WTC11 (cell line): ENCODE measurements at places on chromosomes 5 and 9. TPM values are rescaled to one million over a fixed set of nuclear protein-coding genes. Genes with fewer than 3 reads are reported as not detected.

The DCAF10 gene
- 11.7 to 14.2 TPM (median 14.2 TPM) in 3 replicates for total RNA-seq

The DMGDH gene
- total RNA-seq: 0.21 to 0.37 TPM (median 0.35 TPM) in 3 replicates

DNA sequence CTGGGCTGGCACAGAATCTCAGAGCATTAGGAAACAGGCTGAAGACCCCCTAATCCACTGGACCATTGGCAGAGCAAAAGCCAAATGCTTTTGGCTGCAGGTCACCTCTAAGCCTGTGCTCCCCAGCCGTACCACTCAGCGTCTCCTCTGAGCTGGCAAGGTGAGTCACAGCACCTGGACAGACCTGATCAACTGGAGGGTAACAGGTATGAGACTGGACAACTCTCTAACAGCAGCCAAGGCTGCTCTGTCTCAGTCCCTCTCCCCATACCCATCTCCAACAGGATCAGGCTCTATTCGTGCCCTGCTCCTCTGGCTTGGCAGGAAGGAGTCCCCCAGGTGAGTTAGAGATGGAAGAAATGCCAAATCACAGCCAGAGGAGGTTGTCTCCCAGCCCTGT, 4.7 kb downstream of the GOLGA2 start:
- no peak overlapping the region for H3K27ac ChIP-seq
- H3K36me3 ChIP-seq: peaks cover 12% of the 10 kb centered on the region
- H3K4me3 ChIP-seq: no peak overlapping the region
- DNase-seq: no peak

The NEUROG1 gene
- total RNA-seq: 0.13 to 0.18 TPM in 2 of 3 replicates, not detected in the other

GRCh38 chr5:6784481-6784880, 71.2 kb downstream of the TENT4A start:
- H3K36me3 ChIP-seq: no peaks in the 10 kb centered on the region
- no peak overlapping the region for H3K4me3 ChIP-seq
- H3K4me1 ChIP-seq: no peaks in the 10 kb centered on the region
- H3K27me3 ChIP-seq: no peaks in the 10 kb centered on the region
- no peak overlapping the region for H3K27ac ChIP-seq

- H3K4me1 ChIP-seq: no peaks in the 10 kb centered on the region
- H3K4me3 ChIP-seq: no peak overlapping the region
- no peaks in the 10 kb centered on the region; the same call in 1 of the 2 replicates for H3K27me3 ChIP-seq
- no peak overlapping the region for H3K27ac ChIP-seq
- no peaks in the 10 kb centered on the region for H3K36me3 ChIP-seq
Observed at GRCh38 chr5:135318037-135318436, 81.0 kb downstream of the MACROH2A1 start.

The GABRA6 gene
- total RNA-seq: not detected in 3 replicates

DNA sequence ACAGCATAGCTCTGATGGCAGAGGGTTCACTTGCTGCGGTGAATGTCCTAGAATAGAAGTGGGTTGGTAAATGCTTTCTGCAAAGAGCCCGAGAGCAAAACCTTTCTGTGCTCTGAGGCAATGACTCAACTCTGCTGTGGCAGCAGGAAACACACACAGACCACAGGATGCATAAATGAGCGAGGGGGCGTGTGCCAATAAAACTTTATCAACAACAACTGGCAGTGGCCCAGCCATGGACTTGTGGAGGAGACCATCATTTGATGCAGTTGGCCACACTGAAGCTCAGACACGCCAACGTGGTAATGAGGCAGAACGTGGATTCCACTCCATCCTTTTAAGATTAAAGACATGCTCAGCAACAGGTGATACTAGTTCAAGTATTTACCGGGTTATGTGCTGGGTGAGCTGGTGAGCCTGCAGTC, 6.8 kb downstream of the MRPL36 start:
- H3K4me1 ChIP-seq: peaks cover 32% of the 10 kb centered on the region
- H3K4me3 ChIP-seq: no peak overlapping the region
- H3K27ac ChIP-seq: peak overlapping the region; percentile 60; the same call in 1 of the 2 replicates
- peaks cover 12% of the 10 kb centered on the region for H3K36me3 ChIP-seq

The DIRAS2 gene
- 0.27 to 0.35 TPM (median 0.34 TPM) in 3 replicates for total RNA-seq

The CDC20B gene
- not detected in 3 replicates for total RNA-seq

The RORB gene
- 4.1 to 8.7 TPM (median 4.5 TPM) in 3 replicates for total RNA-seq

DNA sequence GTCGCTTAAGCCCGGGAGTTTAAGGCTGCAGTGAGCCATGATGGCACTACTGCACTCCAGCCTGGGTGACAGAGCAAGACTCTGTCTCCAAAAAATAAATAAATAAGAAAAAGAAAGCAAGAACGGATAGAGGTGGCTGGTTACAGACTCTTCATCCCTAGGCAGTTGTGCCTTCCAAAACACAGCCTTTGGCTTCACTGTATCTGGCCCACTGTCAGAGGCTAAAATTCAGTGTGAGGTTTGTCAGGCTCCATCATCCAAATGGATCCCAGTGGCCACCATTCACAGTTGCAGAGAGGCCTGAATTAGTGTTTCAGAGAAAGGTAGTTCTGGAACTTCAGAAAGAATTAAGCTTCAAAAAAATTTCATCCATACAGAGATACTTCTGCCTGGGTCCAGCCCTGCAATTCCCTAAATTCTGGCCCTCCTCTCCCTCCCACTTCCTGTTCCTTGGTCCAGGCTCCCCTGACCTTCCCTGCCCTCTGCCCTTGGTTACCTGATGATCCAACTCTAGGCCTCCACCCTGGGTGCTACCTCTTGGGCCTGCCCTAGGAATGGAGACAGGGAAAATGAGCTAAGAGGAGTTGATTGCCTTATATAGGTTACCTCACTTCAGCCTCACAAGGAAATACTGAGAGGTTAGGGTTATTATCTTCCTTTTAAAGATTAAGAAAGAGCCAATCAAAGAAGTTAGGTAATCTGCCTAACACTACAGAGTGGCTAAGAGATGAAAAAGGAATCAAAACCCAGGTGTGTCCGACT, 97.2 kb upstream of the SLC44A1 start:
- H3K4me3 ChIP-seq: no peak overlapping the region
- H3K4me1 ChIP-seq: peaks cover 9% of the 10 kb centered on the region
- H3K27ac ChIP-seq: no peak overlapping the region
- no peaks in the 10 kb centered on the region; the same call in 1 of the 2 replicates for H3K27me3 ChIP-seq

The PLEKHG4B gene
- 51.4 to 53.0 TPM (median 52.1 TPM) in 3 replicates for total RNA-seq

DNA sequence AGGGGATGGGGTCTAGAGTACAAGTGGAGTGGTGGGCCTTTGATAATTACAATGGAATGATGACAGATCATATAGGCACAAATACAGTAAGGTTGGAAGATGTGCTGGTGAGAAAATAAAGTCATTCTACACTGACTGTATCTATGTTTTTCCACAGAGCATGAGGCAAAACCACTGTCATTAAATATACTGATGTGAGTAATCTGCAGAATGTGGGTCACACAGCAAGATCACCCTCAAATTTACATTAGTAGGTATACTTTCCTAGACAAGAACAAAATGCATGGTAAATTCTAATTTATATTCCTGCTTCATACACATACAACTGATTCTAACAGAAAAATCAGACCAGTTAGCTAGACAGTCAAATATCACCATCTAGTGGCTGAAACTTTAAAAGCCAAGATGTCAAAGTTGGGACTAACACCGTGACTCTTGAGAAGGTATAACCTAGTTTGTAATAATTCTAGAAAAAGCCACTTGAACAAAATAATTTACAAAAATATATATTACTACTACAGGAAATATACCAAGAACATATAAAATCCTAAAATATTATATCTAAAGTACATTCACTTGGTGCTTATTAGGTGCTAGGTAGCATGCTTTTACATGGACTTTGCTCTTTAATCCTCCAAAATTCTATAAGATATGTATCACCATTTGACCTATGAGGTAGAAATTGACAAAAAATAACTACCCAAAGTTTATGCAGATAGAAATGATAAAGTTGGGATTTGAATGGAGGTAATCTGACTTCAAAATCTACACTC, 19.5 kb downstream of the TTC33 start:
- no peaks in the 10 kb centered on the region for H3K4me1 ChIP-seq
- no peak overlapping the region for H3K4me3 ChIP-seq
- no peaks in the 10 kb centered on the region for H3K27me3 ChIP-seq
- no peak for DNase-seq

- H3K27me3 ChIP-seq: no peaks in the 10 kb centered on the region
- no peaks in the 10 kb centered on the region for H3K36me3 ChIP-seq
- H3K4me3 ChIP-seq: no peak overlapping the region
- peaks cover 4% of the 10 kb centered on the region for H3K4me1 ChIP-seq
- H3K27ac ChIP-seq: no peak overlapping the region
- no peak for DNase-seq
Observed at GRCh38 chr9:132046456-132046855, 33.2 kb downstream of the MED27 start.

- H3K4me1 ChIP-seq: peaks cover 27% of the 10 kb centered on the region
- no peak overlapping the region for H3K4me3 ChIP-seq
- no peaks in the 10 kb centered on the region for H3K27me3 ChIP-seq
- no peaks in the 10 kb centered on the region for H3K36me3 ChIP-seq
Observed at GRCh38 chr5:83377131-83377865, 94.2 kb upstream of the VCAN start.

The KIF20A gene
- 66.9 to 81.9 TPM (median 68.0 TPM) in 3 replicates for total RNA-seq

- peaks cover 50% of the 10 kb centered on the region for H3K4me1 ChIP-seq
- peak overlapping the region; percentile 19; the same call in 1 of the 2 replicates for H3K27ac ChIP-seq
- no peaks in the 10 kb centered on the region for H3K27me3 ChIP-seq
- no peak overlapping the region for H3K4me3 ChIP-seq
- DNase-seq: no peak
- no peaks in the 10 kb centered on the region for H3K36me3 ChIP-seq
Observed at GRCh38 chr9:6905850-6906375, 148.1 kb downstream of the KDM4C start.

The COL27A1 gene
- total RNA-seq: 34.5 to 47.5 TPM (median 36.9 TPM) in 3 replicates

The BARHL1 gene
- 0.15 to 0.16 TPM in 2 of 3 replicates, not detected in the other for total RNA-seq

DNA sequence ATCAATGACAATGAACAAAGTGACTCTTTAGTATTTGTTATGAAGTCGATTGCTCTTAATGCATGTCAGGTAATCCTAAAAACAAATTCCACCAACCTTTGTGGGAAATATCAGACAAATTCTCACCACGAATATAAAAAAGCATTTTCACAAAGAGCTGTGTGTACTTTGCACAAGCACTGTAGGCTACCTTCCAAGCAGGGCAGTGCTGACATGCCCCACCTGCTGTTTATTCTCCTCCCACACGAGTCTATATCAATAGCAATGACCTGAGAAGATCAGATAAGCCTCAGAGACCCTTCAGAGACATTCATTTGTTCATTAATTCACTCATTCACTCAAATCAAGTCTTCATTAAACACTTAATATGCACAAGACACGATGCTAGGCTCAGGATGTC, 469.1 kb downstream of the ZSWIM6 start:
- no peak overlapping the region for H3K4me3 ChIP-seq
- no peak for DNase-seq
- H3K27me3 ChIP-seq: no peaks in the 10 kb centered on the region
- H3K4me1 ChIP-seq: peaks cover 4% of the 10 kb centered on the region; the same call in 1 of the 2 replicates
- no peaks in the 10 kb centered on the region for H3K36me3 ChIP-seq

The PPP3R2 gene
- not detected in 3 replicates for total RNA-seq

GRCh38 chr9:32866273-32866672, 82.9 kb downstream of the TMEM215 start:
- no peak overlapping the region for H3K4me3 ChIP-seq
- DNase-seq: no peak
- no peak overlapping the region; the same call in 1 of the 2 replicates for H3K27ac ChIP-seq
- no peaks in the 10 kb centered on the region for H3K36me3 ChIP-seq
- H3K27me3 ChIP-seq: no peaks in the 10 kb centered on the region

DNA sequence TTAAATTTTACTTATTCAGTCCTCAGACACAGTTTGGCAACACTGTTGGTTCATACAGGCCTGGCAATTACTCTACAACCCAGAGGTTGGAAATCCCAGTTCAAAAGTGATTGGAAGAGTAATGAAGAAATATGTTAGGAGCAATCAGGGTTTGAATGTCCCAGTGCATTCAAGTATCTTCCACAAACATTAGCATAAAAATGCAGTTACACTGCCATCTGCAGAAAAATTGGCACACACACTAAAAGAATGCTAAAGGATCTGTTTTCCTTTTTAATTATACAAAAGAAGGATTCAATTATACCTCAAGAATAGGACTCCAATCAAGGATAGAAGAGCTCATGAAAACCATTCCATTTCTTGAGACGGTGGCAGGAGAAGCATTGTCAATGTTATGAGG, 130.2 kb downstream of the DNAH5 start:
- no peaks in the 10 kb centered on the region for H3K4me1 ChIP-seq
- no peaks in the 10 kb centered on the region for H3K36me3 ChIP-seq
- no peak overlapping the region for H3K4me3 ChIP-seq
- DNase-seq: no peak
- H3K27ac ChIP-seq: no peak overlapping the region

GRCh38 chr9:95107001-95107749, 210.3 kb downstream of the FANCC start:
- no peak overlapping the region for H3K27ac ChIP-seq
- no peaks in the 10 kb centered on the region for H3K27me3 ChIP-seq
- H3K4me1 ChIP-seq: peaks cover 10% of the 10 kb centered on the region
- no peak overlapping the region for H3K4me3 ChIP-seq
